ENCODE measurements at places on chromosomes 11 and 22.

DNA sequence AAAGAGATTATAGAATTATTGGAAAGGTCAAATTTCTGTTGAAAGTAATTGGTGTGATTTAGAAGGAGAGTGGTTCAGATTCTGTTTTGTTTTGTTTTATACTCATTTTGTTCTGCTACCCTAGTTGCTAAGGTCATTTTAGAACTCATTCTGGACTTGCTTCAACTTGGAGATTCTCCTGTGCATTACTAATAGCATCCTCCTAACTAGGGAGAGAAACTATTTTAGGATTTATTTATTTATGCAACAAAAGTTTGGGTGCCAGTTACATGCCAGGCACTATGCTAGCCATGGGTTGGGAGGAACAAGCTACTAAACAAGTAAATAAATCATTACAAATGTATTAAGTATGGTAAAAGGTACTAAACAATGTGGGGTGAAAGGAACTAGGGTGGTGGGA, 84.0 kb downstream of the YAP1 start:
- DNase-seq: no peak

DNA sequence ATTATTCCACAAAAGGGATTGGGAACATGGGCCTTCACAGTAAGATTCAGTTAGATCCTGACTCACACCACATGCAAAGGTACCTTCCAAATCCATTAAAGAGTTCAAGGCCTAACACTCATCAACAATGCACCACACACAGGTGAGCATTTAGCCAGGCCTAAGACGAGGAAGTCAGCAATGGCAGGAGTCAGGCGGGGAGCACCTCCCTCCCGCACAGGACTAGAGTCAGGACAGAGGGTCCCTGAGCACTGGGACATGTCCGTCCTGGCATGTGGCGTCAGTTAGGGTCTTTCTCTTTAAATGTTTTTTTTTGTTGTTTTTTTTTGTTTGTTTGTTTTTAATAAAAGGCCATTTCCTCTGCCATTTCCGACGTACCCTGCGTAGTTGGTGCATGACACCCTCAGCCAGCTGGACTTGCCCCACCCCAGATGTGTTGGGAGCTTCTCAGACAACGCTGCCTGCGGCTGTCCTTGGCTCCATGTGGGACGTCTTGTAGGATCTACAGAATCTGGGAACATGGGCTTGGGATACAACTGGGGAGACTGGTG, 1458.6 kb downstream of the BRD1 start:
- DNase-seq: no peak

DNA sequence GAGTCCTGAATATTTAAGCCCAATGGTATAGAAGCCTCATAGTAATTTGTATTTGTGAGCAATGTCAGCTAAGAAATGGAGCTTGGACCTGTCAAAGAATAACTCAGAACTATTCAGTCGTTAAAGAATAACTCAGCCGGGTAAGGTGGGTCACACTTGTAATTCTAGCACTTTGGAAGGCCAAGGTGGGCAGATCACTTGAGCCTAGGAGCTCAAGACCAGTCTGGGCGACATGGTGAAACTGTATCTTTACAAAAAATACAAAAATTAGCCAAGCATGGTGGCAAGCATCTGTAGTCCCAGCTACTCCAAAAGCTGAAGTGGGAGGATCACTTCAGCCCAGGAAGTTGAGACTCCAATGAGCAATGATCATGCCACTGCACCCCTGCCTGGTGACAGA, 1526.5 kb downstream of the LRRC4C start:
- DNase-seq: no peak

DNA sequence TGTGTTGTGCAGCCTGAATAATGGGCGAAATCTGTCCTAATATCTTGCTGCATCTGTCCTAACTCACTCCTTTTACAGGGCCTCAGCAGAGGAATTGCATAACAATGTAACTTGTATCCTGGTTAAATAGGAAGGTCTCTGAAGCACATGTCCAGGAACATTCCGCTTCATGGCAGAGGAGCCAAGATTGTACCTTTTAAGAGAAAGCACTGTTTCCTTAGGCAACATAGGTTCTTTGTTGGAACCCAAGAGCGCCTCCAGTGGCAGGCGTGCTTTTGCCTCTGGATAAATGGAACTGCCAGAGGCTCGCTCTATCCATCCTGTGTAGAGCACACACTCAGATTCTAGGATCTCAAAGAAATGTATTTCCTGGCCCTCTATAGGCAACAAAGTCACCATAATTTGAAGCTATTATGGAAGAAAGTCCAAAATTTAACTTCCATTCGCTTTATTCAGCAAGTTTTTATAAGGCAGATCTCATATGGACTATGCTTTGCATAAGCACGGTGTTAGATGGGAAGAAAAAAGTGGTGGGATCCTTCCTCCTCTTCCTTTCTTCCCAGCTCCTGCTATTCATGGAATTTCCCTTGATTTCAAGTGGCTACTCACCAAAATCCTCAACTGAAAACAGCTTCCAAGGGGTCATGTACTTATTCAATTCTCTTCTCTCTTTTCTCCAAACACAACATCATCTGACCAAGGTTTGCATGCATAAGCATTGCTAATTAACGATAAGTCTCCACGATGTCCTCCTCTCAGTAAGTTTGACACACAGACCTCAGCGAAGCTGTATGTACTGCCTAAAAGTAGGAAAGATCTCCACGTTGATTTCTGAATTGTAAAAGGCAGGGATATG, at the start of gene BLID:
Gene BLID, minus strand, starts transcription at position 692 of the 856 bp plus-strand sequence. Its CDS starts 293 bp downstream, at position 399.
- no peak for DNase-seq

GRCh38 chr11:98955551-98955950, 65.2 kb upstream of the CNTN5 start:
- no peak for DNase-seq

GRCh38 chr11:121841487-121842191, 274.4 kb downstream of the BLID start:
- peak; percentile 7 for DNase-seq

DNA sequence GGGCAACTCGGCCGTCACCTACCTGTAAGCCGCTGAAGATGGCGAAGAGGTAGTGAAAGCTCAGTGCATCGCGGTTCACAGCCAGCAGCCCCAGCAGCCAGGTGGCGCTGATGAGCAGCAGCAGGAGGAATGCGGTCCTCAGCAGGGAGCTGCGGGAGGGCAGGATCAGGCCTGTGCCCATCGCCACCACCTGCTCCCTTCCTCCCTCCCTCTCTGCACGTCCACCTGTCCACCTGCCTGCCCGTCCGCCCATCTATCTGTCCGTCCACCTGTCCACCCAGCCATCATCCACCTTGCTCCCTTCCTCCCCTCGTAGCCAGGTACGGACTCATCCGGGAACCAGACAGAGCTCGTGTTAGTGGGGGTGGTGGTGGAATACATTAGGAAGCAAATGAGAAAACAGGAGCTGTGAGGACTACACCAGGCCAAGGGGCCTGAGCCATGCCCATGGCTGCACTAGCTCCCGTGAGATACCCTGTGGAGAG, 32.2 kb downstream of the TRMU start:
- no peak for DNase-seq

- DNase-seq: no peak
These were observed 2.7 kb upstream of the POLDIP3 start for GRCh38 chr22:42617155-42617983.

DNA sequence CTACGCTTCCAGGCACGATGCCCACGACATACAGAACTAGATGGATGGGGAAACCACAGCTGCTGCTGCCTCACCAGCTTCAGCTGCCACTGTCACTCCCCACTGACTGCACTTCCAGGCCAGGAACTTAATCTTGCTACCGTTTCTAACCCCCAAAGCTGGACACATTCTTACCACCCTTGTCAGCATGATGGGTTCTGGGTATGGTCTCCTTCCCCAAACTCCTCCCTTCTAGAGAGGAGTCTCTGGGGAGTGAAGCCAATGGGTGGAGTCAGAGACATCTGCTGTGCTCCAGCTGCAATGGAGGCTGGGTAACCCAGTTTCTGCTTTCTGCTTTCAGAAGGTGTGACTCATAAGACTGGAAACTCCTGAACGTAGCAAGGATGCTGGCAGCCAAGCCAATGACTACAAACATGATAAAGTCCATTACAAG, 87.0 kb upstream of the THY1 start:
- peak; percentile 87 for DNase-seq

DNA sequence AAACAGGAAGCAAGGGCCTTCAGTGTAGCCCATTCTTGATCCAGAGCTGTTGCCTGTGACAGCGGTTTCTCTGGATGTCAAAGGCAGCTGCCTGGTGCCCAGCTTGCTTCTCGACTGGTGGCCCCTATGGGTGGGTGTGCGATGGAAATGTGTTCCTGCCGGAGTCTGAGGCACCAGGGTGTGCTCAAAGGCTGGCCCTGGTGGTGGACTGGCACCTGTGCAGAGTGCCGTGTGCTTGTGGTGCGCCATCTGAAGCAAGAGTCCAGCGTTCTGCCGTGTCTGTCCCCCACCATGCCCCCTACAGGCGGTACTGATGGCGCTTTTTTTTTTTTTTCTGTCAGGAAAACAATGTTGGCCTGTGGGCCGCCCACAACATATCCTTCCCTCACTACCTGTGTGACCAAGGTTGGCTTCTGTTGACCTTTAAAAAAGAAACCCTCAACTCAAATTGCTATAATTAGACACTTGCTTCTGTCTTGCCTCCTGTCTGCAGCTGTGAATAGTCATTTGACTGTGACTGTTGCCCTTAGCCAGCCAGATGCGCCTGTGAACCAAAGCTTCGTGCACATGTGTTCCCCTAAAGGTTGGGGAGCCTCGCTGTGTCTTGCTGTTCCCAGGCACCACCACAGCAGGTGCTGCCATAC, 4.7 kb upstream of the RANBP1 start:
- peak; percentile 26 for DNase-seq

DNA sequence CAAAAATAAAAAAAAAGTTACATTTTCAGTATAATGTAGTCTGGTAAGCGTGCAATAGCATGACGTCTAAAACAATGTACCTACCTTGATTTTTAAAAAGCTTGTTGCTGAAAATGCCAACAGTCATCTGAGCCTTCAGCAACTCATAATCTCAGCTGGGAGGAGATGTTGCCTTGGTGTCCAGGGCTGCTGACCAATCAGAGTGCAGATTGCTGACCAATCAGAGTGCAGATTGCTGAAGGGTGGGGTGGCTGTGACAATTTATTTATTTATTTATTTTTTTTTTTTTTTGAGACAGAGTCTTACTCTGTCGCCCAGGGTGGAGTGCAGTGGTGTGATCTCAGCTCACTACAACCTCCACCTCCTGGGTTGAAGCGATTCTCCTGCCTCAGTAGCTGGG, 17.8 kb downstream of the ZBED4 start:
- no peak for DNase-seq

DNA sequence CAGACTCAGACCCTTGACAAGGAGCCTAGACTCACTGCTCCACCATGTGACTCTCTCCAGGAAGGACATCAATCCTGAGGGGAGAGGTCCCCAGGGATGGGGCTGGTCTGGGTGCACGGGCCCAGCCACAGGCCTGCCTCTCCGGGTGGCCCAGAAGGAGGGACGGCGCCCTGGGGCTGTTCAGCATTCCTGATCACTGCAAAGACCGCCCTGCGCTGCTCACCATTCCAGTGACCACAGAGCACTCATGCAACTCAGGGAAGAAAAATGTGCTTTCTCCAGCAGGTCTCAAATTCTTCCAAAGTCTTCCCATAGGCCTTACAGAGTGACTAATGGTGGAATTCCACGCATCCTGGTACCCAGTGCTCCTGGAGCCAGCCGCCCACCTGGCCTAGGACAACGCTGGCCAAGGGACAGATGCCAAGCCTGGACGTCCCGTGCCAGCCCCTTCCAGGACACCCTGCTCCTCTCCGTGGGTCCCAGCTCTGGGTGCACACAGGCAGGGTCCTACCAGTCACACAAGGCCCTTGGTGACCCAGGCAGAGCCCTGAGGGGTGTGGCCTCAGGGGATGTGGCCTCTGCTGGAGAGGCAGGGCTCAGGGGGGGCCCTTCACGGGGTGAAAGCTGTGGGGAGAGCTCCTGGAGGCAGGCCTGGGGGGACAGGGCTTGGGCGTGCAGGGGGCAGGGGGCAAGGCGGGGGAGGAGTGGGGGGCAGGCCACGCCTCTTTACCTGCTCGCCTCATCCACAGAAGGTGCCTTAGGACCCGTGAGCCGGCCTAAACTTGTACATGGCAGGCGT, 178.8 kb downstream of the IGLL1 start:
- DNase-seq: peak; percentile 53

DNA sequence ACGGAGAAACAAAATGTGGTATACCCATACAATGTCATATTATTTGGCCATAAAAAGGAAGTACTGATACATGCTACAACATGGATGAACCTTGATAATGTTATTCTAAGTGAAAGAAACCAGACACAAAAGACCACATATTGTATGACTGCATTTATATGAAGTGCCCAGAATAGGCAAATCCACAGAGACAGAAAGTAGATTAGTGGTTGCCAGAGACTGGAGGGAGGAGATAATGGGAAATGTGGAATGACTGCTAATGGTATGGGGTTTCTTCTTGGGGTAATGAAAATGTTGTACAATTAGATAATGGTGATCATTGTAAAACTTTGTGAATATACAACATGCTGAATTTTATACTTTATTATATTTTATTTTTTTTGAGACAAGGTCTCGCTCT, 5.6 kb upstream of the SLC43A1 start:
- DNase-seq: no peak

Data from HCEC 1CT (cell line).